ENCODE measurements at places on chromosomes 5 and 9.

DNA sequence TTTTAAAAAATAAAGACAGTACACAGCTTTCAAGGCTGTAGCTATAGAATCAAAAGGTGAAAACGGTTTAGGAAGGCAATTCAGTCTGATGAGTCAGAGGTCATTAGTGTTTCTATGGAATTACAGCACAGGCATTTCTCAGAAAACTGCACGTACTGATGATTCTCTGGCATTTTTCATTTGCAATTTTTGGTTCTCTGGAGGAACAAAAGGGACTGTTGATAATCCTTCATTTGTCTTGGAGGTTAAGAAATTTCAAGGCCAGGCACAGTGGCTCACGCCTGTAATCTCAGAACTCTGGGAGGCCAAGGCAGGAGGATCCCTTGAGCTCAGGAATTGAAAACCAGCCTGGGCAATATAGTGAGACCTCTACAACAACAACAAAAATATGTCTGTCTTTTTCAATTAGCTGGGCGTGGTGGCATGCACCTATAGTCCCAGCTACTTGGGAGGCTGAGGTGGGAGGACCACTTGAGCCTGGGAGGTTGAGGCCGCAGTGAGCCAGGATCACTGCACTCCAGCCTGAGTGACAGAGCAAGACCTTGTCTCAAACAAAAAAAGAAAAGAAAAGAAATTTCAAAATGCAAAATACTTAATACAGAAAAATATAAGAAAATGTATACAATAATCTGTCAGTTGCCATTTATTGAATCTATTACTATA, 27.3 kb downstream of the NR6A1 start:
- DNase-seq, result peak; percentile 73

- no peak for DNase-seq
These were observed 545.9 kb downstream of the RAB3C start for GRCh38 chr5:59128646-59129290.

DNA sequence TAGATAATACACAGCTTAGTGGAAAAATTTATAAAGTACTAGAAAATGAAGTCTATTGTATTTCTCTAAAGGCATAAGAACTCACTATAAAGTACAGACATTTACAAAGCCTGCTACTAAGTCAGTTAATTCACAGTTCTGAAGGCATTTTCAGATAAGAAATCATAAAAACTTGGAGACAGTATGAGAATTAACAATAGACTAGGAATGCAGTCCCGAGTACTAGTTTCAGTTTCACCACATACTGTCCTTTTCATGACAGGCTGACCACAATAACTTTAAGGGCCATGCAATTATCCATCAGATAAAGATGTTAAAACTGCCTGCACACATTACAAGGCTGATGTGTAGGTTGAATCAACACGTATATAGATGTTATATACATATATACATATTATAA, 362.6 kb upstream of the SMC2 start:
- DNase-seq, result no peak

- no peak for DNase-seq
These were observed 1.3 kb downstream of the SLC6A3 start for GRCh38 chr5:1443991-1444360.

DNA sequence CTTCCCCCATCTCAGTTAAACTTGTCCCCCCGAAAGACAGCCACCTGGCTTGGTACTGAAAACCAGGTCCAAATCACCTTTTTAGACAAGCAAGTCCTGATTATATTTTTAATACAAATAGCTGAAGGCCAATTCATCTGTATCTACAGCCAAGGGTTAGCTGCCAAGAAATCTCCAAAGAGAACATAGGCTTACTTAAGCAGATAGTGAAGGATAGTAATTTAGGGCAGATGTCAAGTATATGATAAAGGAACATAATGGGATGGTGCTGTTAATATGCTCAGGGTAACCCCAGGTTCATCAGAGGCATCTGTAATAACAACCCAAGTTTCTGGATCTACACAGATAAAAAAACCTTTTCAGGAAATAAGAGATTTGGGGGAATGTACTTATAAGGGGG, 133.0 kb downstream of the EBF1 start:
- no peak for DNase-seq

- no peak for DNase-seq
These were observed 15.6 kb upstream of the PRKAA1 start for GRCh38 chr5:40813698-40814281.

- DNase-seq, result no peak
These were observed 842.6 kb upstream of the ACO1 start for GRCh38 chr9:31541721-31542281.

DNA sequence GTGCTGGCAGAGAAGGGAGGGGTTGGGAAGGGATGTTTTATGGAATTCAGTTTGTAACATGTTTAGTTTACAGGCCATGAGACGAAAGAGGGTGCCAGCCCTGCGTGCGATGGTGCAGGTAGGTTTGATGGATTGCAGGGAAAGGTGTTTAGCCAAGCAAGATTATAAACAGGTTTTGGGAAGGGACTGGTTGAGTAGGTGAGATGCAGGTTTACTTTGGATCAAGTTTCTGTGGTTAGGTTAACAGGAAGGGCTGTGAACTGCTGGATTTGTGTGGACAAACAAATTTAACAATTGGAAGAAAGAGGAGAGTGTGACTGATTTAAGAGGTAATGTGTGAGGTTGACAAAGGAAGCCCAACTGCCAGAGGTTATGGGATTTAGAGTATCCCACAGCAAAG, 32.6 kb upstream of the GPX3 start:
- no peak for DNase-seq
